NCI-H774 (cell line): ENCODE measurements at places on chromosomes 5 and 9.

DNA sequence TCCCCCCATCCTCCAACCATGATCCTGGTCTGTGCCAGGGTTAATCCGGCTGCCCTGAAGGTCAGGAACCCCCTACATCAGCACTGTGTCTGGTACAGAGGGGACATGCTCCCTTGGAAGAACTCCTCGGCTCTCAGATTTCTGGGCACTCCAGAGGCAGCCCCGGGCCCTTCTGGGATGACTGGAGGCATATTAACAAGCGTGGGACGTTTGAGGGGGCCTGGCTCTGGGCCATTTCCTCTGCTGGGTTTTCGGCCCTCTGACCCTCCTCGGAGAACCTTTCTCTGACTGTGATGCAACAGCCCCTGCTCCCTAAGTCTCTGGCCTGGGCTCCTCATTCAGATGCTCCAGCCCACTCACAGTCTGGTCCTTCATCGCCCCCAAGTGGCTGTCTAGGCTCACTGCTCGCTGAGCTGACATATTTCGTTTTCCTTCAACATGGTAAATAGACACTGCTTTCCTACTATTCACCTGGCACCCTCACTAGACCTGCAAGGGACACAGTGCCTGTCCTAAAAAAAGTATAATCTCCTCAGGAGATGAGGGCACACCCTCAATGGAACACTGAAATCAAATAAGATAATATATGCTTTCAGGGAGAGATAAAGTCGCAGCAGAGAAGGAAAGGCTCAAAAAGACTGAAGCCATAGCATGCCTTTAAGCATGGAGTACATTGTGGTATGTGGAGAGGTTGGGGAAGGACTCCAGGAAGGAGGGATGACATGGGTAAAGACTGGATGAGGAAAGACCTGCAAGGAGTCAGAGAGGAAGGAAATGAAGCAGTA lies 404.7 kb upstream of the TRPC7 start:
- DNase-seq: peak; percentile 48

- no peak for DNase-seq
Observed at GRCh38 chr9:109191746-109192145, 24.7 kb upstream of the FRRS1L start.

- no peak for DNase-seq
Observed at GRCh38 chr5:143641549-143642355, 170.2 kb upstream of the HMHB1 start.

- no peak for DNase-seq
Observed at GRCh38 chr9:4228606-4229005, 71.3 kb downstream of the GLIS3 start.

- DNase-seq: no peak
Observed at GRCh38 chr9:27157097-27157496, 48.1 kb downstream of the TEK start.

- no peak for DNase-seq
Observed at GRCh38 chr5:133744051-133744959, 132.0 kb upstream of the FSTL4 start.
